ENCODE measurements at places on chromosomes 13 and 19.

DNA sequence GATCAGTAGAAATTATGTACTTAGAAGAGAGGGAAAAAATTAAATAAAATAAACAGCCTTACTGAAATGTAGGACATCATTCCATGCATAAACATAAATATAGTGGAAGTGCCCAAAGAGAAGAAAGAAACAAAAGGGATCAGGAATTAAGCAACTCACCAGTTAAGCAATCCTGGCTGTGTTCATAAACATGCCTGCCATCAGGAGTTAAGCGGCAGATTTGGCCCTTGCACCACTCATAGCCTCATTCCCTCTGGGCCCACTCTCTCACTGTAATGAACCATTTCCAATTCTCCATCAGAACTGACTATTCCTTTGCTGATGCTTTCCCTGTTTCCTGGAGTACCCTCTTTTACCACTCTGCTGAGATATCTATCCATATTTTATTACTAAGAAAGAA lies 281.4 kb downstream of the LHFPL6 start:
- DNase-seq, result no peak

GRCh38 chr13:102651392-102651791 lies 43.5 kb downstream of the METTL21C start:
- no peak for DNase-seq

DNA sequence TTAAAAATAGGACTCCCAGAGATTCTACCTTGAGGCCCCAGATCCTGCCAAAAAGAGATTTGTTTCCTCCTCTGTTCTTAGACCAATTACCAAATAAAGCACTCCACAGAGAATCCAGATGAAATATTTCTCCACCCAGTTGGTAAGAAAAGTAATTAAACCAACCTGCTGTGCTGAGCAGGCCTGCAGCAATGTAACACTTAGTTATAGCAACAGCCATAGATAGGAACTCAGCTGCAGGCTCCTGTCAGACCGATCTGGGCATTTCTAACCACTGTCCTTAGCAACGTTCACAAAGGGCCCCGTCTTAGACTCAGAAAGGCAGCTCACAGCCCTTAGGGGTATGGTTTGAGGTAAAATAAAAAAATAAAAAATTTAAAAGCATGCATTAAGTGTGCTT lies 271.1 kb downstream of the KCNRG start:
- no peak for DNase-seq

GRCh38 chr13:44955406-44955805 lies 33.9 kb downstream of the NUFIP1 start:
- no peak for DNase-seq
